ENCODE measurements at places on chromosomes 7 and 10.
A peak's percentile ranks its signal among the peaks of the same experiment; 100 is the strongest.

DNA sequence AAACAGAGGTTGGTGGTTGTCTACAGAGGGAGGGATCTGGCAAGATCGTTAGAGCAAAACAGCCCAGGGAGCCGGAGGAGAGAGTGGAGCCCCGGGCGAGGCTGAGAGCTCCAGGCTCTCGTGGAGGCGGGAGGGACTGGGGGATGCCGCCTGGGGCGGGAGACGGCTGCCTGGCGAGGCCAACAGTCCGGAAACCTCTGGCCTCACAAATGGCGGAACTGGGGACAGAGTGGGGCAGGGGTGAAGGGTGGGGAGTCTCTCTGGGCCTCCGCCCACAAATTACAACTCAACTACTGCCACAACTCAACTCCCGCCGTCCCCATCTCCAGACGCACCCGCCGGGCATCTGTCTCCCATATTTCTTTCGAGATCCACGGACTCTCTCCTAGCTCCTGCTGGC, 47.7 kb downstream of the CLEC2L start:
- DNase-seq: no peak

DNA sequence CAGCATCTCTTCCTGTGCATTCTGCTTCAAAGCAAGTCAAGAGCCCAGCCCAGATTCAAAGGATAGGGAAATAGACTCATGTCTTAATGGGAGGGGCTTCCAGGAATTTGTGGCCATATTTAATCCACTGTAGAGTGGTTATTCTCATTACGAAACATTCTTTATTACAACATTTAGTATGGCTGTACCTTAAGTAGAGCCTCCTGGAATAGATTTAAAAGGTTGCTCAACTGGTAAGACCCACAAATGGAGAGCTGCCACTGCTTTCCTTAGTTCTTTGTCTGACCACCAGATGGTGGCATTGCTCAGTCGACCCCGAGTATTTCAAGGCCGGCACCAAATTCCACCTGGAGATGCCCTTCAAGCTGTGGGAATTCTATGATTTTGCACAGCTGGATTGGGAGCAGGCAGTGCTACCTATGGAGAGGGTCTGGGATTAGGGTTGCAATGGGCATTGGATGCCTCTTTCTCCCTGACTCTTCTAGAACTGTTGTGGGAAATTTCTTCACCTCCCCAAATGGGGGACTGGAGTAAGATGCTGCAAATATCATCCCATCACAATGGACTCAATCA, 102.2 kb downstream of the RBM20 start:
- peak; percentile 72 for DNase-seq

GRCh38 chr7:28026237-28026636, 154.4 kb downstream of the JAZF1 start:
- DNase-seq: no peak

DNA sequence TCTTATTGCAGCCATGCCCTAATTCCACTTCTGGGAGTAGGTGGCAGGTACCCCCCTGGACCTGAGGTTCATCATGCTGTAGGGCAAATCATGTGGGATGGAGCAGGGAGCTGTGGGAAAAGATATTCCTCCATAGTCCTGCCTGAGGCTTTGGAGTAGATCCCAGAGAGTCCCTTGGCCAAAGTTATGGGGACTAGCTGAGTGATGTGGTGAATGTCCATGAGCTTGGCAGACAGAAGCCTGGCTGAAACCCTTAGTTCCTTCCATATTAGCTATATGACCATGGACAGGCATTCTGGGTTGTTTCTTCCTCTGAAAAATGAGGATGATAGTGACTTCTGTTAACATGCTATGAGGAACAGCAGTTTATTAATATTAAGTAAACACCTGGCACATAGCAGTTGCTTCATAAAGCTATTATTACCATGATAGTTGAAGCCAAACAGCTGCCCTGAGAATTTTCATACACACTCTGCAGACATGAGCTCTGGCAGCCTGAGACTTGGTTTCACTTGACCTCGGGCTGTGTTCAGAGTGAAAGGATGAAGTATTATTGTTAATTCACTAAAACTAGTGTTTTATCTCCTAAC, 15.0 kb upstream of the IMPDH1 start:
- DNase-seq: no peak

GRCh38 chr10:112724404-112724991, 225.5 kb upstream of the TCF7L2 start:
- DNase-seq: no peak

DNA sequence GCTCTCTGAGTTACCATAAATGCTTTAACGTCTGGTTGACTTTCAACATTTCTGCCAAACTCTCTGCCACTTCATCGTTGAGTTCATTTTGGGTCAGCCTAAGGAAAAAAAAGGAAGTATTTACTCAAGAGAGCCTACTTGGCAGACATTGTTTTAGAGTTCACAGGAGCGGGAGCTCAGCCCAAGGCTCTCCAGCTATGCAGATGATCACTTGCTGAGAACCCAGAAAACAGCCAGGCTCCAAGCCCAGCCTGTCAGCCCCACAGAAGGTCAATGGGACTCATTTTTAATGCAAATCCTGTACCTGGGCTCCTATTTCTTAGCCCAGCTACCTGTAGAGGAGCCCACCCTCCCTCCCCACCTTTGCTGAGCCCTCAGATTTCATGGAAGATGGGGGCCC, 45.5 kb downstream of the NOD1 start:
- DNase-seq: peak; percentile 76

DNA sequence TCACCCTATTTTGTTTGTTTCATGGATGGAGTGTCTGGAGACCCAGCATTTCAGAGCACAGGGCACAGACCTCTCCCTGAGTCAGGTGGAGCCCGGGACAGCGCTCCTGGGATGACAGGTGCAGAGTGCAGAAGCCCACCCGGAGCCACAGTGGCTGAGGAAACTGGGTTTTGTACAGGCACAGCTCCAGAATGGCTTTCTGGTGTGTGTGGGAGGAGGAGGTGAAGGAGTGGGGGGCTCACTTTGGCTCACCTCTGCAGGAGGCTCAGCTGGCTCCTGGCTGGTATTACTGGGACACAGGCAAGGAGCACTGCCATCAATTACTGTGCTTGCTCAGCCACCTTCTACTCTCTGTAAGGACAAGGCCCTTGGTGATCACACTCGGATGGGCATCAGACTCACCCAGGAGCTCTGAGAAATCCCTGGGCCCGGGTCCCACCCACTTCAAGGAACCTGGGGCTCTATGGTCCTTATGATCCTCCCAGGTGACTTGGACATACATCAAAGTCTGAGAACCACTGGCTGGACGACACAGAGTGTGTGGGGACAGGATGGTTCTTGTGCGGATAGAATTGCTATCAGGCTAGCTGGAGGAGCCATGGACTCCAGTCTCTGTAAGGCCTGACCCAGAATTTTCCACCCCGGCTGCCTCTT, 221.1 kb upstream of the ZNF32 start:
- DNase-seq: no peak

- no peak for DNase-seq
Measured at GRCh38 chr10:61589547-61590243, 73.0 kb upstream of the CABCOCO1 start.

DNA sequence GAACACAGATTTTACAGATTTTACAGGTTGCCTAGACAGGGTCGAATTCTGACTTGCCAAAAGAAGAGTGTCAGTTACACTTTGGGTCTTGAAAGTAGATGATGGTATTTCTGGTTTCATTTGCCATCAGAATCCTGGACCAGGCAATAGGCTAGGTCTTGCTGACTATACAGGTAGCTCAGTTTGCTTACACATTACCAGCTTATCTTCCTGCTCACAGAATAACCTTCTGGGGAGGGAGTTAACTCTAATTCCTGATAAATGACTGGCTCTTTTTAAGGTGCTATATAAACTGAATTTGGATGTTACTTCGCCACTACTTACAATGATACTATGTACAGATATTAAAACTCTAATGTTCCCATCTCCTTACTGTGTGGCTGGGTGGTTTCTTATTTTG, 39.8 kb downstream of the GBF1 start:
- no peak for DNase-seq

Data from lower leg skin (tissue), 4 donors.